ENCODE measurements at places on chromosomes 3 and 15.

DNA sequence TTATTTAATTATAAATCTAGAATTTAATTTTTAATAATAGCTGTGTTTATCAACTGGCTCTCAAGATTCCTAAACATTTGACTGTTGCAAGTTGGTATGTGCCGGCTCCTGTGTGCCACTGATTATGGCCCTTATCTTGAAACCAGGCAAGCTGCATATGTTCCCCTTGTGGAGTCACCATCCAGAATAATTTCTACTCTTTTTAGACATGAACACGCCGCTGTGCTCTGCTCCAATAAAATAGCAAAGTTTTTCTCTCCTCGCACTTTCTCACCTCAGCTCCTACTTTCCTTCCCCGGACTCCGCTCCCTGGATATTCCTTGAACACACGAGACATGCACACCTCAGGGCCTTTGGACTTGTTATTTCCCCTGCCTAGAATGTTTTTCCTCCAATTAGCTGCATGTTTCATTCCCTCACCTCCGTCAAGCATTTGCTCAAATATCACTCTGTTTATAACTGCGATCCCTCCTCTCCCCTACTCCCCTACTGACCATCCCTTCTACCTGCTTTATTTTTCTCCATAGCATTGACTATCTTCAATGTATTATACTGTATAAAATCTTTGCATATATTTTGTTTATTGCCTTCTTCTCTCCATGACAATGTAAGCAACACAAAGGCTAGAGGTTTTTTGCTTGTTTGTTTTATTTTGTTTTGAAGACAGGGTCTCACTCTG, 26.1 kb upstream of the ERICH6 start:
- DNase-seq = no peak

DNA sequence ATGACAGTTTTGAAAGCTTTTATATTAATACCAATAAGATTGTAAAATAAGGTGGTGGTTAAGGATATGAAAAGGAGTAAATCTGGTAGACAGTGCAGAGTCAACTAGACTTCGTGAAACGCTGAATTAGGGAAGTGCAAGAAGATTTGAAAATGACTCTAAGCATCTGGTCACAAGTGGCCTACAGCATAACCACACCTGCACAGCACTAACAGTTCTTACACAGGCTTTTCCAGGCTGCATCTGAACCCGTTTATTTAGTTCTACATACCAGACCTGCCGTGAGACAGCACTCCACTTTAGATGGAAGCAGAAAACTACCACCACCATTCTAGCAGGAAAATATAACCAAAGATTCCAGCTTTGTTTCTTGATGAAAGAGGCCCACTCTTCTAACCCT, 1.9 kb downstream of the DMXL2 start:
- DNase-seq = no peak

DNA sequence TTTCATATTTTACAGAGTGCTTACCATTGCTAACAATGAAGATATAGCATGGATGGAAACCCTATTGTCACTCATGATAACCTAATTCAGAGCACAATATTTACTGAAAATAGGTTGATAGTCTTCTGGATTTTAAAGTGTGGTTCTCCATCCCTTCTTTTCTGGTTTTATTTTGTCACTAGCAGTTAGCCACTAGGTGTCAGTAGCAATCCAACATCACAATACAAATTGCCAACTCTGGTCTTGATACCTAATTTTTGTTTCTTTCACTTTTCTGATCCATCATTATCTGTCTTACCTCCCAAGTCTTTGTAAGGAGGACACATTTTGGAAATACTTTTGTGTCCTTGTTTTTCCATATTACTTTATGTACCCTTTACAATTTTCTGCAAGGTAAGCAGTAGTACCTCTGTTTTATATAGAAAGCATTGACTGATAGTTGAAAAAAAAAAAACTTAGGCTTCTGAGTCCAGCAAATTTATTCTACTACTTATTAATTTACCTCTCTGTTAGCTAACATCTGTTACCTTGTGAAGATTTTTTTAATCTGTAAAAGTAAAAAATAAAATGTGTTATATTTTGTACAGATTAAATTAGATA, 28.3 kb upstream of the CRYBG3 start:
- DNase-seq = no peak

GRCh38 chr3:39757307-39757706, 52.1 kb upstream of the MYRIP start:
- DNase-seq = no peak

GRCh38 chr15:31571676-31572075, 245.0 kb downstream of the KLF13 start:
- no peak for DNase-seq

Data from CMK (cell line).